Activated naive CD8-positive, alpha-beta T cell treated with anti-CD3 and anti-CD28 coated beads, Interleukin-2, amount 10 ng/mL, durations not matched to agents 7 days and 5 days (primary cell): ENCODE measurements at places on chromosomes 1 and 21.

DNA sequence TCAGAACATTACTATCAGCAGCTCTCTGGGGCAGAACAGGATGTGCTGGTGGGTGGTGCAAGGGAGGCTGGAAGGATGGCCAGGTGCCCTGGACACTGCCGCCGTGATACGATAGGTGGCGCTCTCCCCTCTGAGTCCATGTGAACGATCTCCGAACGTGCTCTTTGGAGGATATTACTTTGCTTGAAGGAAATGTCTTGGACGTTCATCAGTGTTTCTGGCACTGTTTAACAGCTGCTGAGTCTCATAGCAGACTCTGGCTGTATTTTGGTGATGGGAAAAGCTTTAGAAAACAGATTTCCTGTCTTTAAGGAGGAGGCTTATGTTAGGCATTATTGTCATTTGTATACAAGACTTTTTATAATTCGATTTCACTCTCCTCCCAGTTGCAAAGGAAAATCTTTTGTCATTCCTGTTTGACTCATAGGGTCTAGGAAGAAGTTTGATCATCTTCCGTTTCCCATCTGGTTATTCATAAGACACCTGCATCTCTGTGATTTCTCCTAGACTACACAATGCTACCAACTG lies 386.2 kb upstream of the ADGRL2 start:
- no peak for DNase-seq

GRCh38 chr1:204087893-204088528 lies 15.1 kb downstream of the SOX13 start:
- DNase-seq: no peak

DNA sequence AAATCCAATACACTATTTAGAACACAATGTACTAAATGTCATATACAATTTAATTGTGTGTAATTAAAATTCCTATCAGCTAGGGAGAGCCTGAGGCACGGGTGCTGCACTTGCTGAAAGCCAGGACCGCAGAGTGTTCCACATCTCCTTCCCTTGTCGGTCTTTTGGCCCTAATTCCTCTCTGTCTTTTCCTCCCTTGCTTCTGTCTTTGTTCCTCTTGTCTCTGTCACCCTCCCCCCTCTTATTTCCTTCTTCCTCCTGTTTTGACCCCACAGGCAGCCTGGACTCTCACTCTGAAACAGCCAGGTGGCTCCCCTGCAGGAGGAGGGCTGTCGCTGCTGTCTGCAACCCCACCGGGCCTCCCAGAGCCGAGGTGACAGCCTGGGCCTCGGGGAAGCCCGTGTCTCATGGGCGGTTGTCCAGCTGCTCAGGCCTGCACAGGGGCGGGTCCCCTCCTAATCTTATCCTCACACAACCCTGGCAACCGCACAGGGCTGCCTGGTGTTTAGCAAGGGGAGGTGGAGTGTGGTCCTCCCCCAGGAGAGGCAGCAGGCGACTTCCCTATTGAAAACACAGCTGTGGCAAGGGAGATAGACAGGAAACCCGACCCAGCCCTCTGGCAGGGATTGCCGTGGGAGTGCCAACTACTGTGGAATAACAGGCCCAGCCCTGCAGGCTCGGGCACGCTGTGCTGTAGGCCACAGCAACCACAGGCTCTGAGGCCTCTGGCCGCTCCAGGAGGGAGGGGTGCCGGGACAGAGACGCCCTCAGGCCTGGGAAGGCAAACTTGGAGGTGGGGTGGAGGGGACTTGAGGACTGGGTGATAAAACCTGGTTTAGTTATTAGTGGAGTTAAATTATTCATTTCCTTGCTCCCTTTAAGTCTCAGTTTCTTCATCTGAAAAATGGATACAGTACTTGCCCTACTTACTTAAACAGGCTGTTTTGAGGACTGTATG lies 68.8 kb upstream of the WDR26 start:
- DNase-seq: peak; percentile 41

DNA sequence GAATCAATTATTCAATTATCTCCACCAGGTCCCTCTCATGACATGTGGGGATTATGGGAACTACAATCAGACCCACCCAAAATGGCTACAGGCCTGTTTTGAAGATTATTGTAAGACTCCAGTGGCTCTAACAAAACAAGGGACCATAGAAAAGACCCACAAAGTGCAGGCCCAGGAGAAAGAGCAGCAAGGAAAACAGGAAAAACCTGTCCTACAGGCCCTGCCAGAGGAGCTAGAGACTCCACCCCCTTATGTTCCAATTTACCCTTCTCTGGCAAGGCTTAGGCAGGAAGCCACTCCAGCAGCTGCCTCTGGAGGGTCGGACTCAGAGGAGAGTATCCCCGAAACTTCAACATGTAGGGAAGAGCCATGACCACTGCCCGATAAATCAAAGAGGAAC lies 96.5 kb downstream of the LIPI start:
- no peak for DNase-seq
